Activated CD8-positive, alpha-beta memory T cell treated with anti-CD3 and anti-CD28 coated beads for 1 hour (primary cell): ENCODE measurements at places on chromosomes 5 and 9.

DNA sequence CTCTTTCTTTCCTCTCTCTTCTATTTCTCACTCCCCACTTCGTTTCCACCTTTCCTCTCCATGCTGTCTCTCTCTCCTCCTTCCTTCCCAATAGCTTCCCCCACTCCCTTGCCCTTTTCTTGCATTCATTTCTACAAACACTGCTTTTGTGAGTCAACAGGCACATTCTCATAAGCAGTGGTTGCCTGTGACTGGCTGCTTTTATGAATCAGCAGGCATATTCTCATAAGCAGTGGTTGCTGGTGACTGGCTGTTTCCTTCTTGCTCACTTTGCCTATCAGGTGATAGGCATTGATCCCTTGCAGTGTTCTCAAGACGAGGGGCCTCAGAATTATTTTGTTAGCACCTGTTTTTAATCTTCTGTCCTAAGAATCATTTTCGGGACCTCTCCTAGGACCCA is 116.1 kb upstream of the ACTBL2 start:
- no peak for DNase-seq

- no peak for DNase-seq
Observed at GRCh38 chr5:133846478-133847226, 121.8 kb downstream of the C5orf15 start.

DNA sequence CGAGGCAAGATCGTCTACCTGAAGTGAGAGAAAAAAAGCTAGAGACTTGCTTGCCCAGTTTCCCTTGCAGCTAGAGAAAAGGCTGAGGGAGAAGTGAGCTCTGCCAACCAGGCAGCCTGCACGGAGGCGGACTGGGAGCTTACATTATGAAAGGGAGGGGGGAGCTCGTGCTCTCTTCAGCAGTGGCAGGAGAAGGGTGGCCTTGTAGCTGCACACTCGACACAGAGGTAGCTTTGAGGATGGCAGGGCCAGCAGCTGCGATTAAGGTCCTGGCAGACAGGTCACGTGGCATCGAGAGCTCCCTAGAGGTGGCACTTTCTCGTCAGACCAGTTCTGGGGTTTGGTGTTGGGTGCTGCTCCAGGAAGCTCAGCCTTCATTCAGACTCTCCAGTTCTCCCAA is 26.7 kb downstream of the APBA1 start:
- no peak for DNase-seq

DNA sequence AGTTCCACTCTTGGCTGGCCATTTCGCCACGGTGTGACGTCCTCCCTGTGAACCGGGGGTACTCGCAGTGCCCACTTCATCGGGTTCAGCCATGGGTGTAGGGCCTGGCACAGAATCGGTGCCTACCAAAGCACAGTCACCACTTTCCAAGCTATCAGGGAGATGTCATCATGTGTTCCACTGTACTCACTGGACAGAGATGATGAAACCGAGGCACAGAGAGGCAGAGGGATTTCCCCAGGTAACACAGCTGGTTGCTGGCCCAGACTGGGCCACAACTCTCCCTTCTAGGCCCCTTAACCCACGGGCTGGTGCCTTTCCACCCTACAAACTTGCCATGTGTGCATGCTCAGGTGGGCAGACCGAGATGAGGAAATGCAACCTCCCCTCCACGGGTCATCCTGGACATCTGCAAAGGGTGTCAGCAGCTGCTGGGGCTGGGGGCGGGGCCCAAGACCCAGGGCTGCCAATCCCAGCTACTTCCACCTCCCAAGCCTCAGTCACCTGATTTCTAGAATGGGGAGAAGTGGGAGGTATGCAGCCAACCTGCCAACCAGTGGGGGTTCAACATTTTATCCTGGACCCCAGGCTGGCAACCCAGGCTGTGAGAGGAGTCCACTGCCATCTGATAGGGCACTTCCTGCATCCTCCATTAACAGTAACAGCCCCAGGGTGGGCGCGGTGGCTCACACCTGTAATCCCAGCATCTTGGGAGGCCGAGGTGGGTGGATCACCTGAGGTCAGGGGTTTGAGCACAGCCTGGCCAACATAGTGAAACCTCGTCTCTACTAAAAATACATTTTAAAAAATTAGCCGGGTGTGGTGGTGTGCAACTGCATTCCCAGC is 893 bp upstream of the SH2D3C start:
- peak; percentile 32 for DNase-seq

- no peak for DNase-seq
Observed at GRCh38 chr9:95268681-95269080, 48.8 kb downstream of the FANCC start.

GRCh38 chr9:38046661-38047300 is 22.2 kb downstream of the SHB start:
- no peak for DNase-seq

DNA sequence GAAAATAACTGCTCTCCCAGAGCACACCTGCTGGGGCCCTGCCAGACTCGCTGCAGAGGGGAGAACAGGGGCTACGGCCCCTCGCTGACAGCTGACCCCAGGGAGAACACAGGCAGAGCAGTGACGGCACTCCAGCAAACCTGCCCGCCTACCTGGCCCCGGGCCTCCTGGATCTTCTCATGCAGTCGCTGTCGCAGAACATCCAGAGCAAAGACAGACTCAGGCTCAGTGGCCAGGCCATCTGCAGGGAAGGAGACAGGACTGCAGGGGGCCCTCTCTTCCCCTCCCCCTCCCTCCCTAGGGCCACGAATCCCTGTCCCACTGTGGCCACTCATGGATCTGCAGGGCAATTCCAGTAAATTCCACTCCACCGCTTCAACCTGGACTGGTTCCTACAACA is 2.4 kb downstream of the SURF6 start:
- no peak for DNase-seq

DNA sequence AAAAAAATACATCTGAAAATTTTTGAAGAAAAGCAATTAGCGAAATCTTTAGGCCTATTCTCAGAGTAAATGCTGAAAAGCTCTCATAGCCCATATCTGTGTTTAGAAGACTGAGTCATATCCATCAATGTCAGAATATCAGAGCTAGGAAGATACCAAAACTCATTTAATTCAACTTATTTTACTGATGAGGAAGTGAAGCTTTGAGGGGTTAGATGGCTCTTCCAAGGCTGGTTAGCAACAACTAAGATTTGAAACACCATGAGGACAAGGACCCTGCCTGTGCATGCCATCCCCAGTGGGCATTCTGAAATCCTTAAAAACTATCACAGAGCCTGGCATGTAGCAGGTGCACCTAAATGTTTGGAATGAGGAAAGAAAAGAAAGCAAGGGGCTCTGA is 2.5 kb downstream of the FREM1 start:
- DNase-seq, result no peak

DNA sequence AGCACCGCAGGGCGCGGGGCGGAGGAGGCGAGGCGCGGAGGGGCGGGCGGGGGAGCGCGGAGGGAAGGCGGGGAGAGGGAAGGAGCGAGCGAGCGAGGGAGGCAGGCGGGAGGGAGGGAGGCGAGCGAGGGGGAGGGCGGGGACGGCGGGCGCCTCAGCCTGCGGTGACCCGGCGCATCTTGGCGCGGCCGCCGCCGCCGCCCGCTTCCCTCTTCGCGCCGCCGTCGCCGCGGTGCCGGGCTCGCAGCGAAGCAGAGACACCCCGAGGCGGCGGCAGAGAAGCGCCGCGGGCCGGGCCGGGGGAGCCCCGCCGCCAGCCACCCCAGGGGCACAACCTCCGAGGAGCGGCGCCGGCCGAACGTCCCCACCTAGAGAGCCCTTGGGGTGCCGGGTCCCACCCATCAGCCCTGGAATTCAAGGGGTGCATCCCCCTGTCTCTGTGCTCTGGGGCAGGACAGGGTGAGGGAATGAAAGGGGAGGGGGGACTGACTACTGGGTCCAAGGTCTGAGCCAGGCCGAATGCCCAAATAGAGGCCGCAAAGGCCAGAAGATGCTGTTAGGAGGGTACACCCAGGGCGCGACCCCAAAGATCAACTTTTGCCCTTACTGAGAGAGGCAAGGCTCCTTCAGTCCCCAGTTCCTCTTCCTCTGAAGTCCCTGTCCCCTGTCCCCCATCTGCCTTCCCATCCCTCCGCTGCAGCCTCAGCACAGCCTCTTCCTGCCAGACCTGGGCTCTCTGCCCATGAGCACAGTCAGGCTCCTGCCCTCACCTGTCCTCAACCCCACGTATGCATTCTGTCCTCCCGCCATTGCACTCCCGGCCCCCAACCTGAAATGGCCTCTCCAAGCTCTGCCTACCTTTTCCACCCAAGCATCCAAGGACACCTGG is at the start of gene ADAMTS2:
TSS of gene ADAMTS2 (minus strand) at position 29 of the 889 bp plus-strand sequence. CDS start 133 bp downstream, outside the sequence.
- no peak for DNase-seq

- no peak for DNase-seq
Observed at GRCh38 chr5:145948921-145949320, 12.5 kb downstream of the SH3RF2 start.

DNA sequence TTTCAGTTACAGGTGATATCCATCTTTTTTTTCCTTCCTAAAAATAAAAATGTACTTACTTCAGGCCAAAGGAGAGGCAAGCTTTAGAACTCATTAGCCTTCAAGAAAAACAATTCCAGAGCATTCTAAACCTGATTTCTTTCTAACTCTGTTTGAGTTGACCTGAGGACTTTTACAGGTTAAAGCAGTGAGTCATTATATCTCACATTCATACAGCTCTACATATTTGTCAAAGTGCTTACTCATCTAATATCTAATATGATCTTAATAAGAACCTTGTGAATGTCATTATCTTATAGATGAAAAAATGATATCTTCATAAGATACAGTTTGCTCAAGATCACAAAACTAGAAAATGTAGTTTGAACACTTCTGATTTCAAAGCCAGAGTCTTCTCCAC is 149.2 kb upstream of the CDKN2B start:
- no peak for DNase-seq

GRCh38 chr5:125057912-125058826 is 311.7 kb upstream of the ZNF608 start:
- no peak for DNase-seq

GRCh38 chr5:119274767-119275130 is 81.1 kb upstream of the TNFAIP8 start:
- DNase-seq, result no peak

DNA sequence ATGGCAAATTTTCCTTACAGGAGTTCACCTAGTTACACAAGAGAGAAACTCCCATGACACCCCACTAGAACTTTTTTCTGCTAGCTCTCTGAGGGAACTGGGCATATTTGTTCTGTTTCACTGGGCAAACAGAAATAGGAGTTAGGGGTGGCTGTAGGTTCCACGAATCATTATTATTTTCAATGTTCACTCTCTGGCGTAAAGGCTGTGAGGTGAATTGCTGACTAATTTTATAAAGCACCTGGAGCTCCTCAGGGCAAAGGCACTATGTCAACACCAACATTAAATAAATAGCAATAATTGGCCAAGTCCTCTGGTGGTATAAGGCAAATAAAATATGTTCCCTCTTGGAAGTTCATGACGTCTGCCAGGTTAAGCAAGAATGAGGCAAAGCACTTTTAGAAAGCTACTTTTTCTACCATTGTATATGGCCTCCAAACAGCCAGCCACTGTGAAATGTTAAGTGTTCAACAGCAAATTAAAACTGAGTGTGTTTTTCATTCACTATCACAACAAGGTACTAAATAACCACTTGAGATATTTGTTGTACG is 344.6 kb downstream of the PDE4D start:
- no peak for DNase-seq

DNA sequence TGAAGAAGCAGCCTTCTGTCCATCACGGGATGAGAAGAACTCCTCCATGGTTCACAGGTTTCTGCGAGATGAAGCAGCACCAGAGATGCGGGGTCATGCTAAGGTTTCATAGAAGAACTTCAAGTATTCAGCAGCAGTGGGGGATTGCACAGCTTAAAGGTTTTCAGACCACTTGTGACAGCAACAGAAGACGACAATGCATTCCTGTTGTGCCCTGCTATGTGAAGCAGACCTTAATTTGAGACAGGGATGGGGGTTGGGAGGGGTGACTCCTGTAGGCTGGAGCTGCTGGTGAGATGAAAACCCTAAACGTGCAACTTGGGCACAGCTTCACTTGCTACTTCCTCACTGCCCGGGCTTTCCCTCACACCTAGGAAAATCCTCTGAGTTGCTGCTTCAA is 256.0 kb downstream of the SLIT3 start:
- no peak for DNase-seq

GRCh38 chr5:153014194-153014593 is 476.3 kb upstream of the GRIA1 start:
- DNase-seq, result no peak

- DNase-seq, result no peak
Observed at GRCh38 chr9:65403721-65404120, 118.7 kb upstream of the FOXD4L5 start.

DNA sequence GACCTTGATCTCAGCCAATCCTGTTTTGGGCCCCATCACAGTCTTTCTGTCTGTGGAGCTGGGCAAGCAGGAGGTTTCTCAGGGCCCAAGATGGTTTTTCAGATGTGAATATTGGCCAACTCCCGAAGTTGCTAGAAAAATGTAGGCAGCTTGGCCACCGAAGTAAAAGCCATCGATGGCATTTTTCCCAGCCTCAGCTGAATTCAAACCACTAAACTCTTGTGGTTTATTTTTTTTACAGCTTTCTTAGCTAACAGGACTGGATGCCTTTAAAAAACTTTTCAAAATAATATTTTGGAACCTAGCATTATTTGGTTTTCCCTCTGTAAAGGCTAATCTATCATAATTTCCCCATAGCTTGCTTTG is 102.5 kb upstream of the ERCC6L2 start:
- DNase-seq, result no peak

DNA sequence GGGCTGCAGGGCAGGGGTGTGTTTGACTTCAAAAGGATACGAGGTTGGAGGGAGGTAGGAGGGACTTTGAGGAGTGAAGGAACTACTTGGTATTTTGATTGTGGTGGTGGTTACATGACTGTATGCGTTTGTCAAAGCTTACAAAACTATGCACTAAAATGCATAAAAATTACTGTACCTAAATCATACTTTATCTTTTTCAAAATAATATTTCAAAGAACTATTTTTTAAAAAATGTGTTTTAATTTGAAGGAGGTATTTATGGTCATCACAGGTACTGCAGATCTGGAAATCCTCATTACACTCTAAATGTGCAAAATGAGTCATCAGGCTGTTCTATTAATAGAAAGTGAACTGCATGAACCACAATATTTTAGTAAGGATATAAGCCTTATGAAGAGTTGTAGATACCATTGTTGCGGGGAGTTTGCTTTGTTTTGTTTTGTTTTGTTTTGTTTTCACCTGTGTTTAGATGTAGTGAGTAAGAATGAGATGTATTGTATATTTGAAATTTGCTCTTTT is 116.9 kb downstream of the ARRDC3 start:
- no peak for DNase-seq

GRCh38 chr5:107439832-107440231 is 230.9 kb downstream of the EFNA5 start:
- DNase-seq, result no peak

GRCh38 chr9:115234094-115234493 is 116.1 kb upstream of the TNC start:
- DNase-seq, result no peak

GRCh38 chr9:89527084-89527483 is 29.2 kb upstream of the SEMA4D start:
- no peak for DNase-seq

DNA sequence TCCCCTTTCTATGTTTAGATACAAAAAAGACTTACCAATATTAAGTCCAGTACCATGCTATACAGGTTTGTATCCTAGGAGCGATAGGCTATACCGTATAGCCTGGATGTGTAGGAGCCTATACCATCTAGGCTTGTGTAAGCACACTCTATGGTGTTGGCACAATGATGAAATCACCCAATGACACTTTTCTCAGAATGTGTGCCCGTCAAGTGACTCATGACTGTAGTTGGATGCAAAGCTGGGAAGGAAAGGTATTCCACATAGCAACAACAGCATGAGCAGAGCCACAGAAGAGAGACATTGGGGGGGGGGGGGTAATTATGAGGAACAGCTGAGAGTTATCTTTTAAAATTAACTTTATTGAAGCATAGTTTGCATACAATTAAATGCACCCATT is 63.2 kb downstream of the TTLL11 start:
- no peak for DNase-seq
